ENCODE measurements at places on chromosomes 5 and 9. TPM values are rescaled to one million over a fixed set of nuclear protein-coding genes. Genes with fewer than 3 reads are reported as not detected.

The NDFIP1 gene
- polyA plus RNA-seq = 146 TPM

The IL13 gene
- not detected for polyA plus RNA-seq

The BAAT gene
- polyA plus RNA-seq = 0.44 TPM

The GAPT gene
- 1.5 TPM for polyA plus RNA-seq

GRCh38 chr9:36659500-36659899, 86.8 kb downstream of the MELK start:
- DNase-seq = no peak

- DNase-seq = no peak
Measured at GRCh38 chr9:70352802-70353201, 61.7 kb downstream of the KLF9 start.

GRCh38 chr5:111278858-111279504, 54.8 kb downstream of the CAMK4 start:
- no peak for DNase-seq

GRCh38 chr5:126508962-126509279, 85.7 kb downstream of the GRAMD2B start:
- DNase-seq = no peak

DNA sequence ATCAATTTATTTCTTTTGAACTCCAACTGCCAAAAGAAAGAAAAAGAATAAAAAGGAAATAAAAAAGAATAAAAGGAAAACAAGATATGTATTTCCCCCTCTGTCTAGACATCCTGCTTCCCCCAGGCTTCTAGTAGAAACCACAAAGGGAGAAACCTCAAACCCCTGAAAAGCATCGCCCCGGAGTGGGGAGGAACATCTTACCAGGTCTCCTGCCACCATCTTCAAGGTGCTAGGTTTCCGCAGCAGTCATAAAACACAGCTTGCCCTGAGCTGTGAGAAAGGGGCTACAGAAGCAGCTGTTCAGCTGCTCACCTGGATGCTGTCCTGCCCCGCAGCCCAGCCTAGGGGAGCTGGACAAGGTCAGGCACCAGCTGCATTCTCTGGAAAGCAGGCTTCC, 487.7 kb downstream of the GADD45G start:
- no peak for DNase-seq

GRCh38 chr5:168553377-168554130, 24.4 kb downstream of the FBLL1 start:
- DNase-seq = no peak

- no peak for DNase-seq
Measured at GRCh38 chr5:171797543-171797942, 11.9 kb downstream of the SMIM23 start.

DNA sequence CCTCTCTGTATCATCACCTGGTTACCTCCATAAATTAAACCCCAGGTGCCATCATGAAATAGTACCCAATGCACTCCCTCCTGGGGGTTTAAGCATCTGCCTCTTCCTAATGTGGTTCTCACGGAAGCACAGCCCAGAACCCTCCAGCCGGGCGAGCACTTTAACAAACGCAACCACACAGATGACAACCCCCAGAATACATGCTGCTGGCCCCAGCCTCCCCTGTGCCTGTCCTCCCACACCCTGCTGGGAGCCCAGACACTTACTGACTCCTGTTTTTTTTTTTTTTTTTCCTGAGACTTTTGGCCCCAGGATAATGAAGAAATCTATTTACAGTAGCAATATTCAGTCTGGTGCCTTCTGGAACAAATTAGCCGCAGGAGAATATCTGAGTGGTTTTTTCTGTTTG, 50.0 kb upstream of the COL5A1 start:
- DNase-seq = no peak

GRCh38 chr5:107269256-107269655, 401.5 kb downstream of the EFNA5 start:
- no peak for DNase-seq

- DNase-seq = peak; percentile 27
Measured at GRCh38 chr5:98905857-98906688, 22.7 kb downstream of the CHD1 start.

- no peak for DNase-seq
Measured at GRCh38 chr5:132458651-132459030, 31.9 kb downstream of the IRF1 start.

DNA sequence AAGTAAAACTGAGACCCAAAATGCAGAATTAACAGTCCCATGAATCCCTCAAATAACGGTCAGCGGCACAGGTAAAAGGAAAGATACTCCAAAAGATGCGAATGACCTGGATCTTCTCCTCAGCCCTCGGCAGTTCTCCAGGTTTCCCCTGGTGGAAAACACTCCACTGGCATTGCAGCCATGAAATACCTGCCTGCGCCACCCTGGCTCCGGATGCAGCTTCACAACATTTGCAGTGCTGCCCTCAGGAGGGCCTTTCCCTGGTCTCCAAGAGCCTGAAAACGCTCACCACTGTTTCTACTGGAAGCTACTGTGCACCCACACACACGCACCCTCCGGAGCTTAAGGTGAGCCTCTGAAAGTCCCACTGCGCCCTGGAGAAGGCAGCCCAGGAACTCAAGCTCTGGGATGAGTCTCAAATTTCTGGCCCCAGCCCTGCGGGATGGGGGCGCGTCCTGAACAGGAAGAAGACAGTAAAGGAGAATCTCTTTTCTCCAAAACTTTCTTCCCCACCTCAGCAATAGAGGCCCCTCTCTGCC, 612 bp downstream of the UGT3A2 start:
- no peak for DNase-seq

DNA sequence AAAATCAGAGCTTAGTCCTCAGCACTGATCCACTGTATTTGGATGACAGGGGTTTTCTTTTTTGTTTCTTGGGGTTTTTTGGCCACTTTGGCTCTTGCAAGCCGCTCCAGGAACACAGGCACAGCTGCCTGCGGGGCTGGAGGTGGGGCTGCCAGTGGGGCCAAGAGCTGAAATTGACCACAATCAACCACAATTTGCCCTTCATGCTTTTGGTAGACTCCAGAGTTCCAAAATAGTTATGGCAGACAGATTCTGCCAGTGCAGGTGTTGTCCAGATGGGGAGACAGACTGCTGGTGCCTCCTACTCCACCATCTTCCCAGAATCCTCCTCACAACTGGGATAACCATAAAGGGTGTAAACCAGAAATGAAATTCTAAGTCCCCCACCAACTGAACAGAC, 36.5 kb downstream of the PLEKHG4B start:
- no peak for DNase-seq

- no peak for DNase-seq
Measured at GRCh38 chr5:9690751-9691150, 60.6 kb upstream of the TAS2R1 start.

- peak; percentile 30 for DNase-seq
Measured at GRCh38 chr5:15694696-15695214, 194.8 kb downstream of the FBXL7 start.

GRCh38 chr9:94018628-94019027, 63.5 kb upstream of the BARX1 start:
- DNase-seq = no peak

Data from right renal cortex interstitium (tissue), 3 donors.